ENCODE measurements at places on chromosomes 1 and 21.
A peak's percentile ranks its signal among the peaks of the same experiment; 100 is the strongest.

GRCh38 chr1:229253151-229253974 is 17.5 kb upstream of the RAB4A start:
- no peak for DNase-seq

GRCh38 chr1:160950657-160951056 is 4.0 kb downstream of the ITLN2 start:
- DNase-seq = no peak

- no peak for DNase-seq
These were observed at the start of gene TRABD2B for GRCh38 chr1:47997289-47998200. Gene TRABD2B, minus strand, starts transcription at chr1:47997385.

GRCh38 chr1:92087542-92087941 is 7.4 kb downstream of the BTBD8 start:
- peak; percentile 30 for DNase-seq

DNA sequence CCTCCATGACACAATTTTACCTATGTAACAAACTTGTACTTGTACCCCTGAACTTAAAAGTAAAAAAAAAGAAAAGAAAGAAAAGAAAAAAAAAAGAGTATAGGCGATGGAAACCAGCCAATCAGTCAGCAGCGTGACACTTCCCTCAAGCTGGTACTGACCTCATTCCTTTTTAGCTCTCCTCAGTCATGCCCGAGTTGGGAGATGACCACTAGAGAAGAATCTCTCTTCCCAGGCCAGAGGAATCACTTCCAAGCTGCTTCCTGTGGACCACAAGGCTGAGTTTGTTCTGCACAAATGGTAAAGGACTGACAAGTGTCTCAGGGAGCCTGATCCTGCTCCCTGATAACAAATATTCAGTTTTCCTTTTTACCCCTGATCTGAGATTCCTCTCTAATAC is 313.5 kb upstream of the ESRRG start:
- DNase-seq = no peak

DNA sequence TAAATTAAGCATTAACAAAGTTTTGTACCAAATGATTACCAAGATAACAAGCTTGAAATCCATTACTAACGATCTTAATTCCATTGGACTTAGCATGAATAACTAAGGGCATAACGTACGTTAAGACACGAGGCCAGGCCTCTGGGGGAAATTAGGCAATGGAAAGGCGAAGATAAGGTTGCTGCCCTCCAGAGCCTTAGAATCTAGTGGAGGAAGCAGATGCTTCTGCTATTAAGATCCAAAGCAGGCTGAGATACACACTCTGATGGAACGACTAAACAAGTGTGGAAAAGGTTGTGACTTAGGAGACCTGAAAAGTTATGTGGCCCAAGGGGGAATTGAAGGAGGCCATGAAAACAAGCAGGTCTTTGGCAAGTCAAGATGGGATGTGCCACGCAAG is 6.0 kb downstream of the AKNAD1 start:
- no peak for DNase-seq

GRCh38 chr21:16195538-16195910 is 465.7 kb downstream of the USP25 start:
- DNase-seq = peak; percentile 48

- no peak for DNase-seq
These were observed 19.9 kb upstream of the SLC35F3 start for GRCh38 chr1:233884461-233885151.

DNA sequence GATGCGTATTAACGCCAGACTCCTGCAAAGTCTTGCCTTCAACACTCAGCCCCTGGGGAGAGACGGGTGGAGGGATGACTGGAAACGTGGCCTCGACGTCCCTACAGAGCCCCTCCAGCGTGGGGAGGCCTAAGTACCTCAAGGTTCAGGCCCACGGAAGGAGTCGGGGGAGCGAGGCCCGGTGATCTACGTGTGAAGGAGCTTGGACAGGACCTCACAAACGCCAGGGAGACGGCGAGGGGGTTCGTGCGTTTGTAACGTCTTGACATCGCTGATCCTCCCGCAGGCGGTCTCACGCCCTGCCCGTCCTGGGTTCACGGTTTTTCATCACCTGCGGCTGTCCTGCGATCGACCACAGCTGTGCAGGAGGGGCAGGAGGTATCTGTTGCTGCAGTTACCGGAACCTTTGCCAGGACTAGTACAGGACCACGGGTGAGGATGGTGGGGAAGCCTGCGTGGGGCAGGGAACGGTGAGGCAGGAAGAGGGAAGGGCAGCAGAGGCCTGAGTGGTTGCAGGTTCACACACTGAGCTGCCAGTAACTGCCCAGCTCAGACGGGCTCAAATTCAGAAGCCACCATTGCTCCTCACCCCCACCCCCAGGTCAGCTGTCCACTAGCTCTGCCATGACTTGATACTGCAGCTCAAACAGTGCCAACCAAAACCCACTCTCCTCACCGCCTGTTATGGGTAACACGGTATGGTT is 889 bp upstream of the CCNL2 start:
- no peak for DNase-seq

DNA sequence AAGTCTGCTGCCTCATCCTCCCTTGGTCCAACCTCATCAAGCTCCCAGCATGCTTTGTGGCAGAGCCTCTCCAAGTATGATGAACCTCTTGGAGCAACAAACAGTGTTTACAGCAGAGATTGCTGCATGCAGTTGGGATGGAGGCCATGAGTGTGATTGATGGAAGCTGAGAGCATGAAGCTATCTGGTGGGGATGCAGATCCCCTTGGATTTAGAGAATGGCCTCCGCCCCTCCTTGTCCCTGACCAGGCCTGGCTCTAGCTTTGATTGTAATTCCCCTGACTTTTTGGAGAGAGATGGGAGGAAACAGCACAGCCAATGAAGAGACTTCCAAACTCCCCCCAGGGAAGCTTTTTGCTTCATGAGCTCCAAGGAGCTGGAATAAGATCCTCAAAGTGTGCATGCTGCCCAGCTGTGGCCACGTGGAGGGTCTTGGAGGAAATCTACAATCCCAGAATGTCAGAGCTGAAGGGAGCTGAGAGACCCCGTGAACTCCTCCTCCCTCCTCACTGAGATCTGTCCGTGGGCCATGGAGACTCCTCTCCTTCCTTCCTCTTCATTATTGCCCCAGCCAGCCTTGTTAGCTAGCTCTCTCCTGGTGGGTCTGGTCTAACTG is 165.3 kb upstream of the USP24 start:
- DNase-seq = no peak

GRCh38 chr1:202216691-202217090 is 23.1 kb downstream of the LGR6 start:
- DNase-seq = no peak

DNA sequence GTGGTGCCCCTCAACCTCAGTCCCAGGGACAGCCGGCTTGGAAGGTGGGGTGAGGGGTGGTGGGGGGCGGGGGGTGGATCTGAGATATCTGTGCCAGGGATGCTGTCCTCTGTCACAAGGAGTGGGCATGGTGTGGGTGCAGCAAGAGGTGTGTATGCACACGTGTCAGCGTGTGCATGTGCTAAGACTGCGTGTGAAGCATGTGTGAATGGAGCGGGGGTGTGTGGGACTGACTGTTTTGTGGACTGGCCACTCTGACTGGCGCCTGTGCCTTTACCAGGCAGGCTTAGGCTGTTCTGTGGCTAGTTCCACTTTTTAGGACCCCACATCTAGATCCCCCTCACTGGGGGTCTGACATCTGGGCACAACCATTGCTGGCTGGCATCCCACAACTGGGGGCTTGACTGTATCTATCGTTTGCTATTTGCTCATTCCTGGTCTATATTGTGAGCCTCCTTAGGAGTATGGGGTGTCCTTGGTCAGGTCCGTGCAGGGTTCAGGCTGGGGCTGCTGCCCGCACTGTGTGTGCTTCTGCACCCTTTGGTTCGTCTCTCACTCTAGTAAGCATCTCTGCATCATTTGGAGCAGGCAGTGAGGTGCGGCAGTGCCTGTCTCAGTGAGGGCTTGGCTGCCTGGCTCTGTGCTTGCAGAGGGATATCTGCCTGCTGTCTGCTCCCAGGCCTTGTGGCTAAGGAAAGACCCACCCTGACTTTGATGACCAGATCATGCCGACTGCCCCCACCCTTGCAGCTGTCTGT is 1.9 kb downstream of the AMPD2 start:
- DNase-seq = no peak

DNA sequence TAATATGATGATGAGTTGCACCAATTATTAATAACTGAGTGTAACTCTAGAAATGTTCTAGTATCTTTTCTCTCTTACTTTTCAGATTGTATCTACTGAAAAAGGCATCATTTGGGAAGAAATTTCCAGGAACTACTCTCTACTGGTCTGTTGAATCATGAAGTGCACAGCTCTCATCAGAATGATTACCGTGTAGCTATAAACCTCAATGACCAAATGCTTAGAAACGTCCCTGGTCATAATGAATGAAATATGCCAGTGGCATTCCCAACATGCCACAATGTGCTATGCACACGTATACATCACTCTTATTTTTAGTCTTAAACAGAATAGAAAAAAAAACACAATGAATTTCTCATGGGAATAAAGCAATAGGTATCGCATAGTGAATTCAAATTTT is 534.3 kb upstream of the OLFM3 start:
- peak; percentile 2 for DNase-seq

DNA sequence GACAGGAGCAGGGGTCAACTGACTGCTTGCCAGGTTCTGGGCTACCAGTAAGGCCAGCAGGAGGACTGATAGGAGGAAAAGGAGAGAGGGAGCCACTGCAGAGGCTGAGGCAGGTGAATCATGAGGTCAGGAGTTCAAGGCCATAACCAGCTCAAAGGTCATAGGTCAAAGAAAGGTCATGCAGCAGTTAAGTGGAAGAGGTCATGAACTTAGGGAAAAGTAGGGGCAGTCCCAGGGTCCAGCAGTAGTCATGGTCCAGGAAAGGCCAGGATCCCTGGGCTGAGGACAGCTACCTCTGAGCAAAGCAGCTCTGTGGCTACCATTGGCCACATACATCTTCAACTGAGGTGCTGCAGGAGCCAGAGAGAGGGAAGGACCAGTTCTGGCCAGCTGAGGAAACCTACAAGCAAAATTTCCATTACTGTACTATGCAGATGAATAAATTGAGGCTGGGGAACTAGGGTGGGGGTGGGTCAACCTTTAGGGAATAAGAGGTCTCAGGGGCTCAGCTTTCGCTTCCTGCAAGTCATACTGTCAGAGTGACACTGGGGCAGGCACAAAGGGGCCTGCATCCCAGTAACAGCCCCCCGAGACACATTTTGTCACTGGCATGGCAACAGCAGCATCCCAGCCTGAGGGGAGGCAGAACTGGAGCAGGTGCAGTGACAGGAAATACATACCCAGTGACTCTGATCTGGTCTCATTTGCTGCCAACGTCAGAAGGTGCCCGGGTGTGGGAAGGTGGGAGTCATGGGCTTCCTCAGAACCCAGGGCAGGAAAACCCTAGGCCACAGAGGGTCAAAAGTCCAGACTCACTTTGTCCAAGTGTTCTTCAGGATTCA is 5.2 kb upstream of the INPP5B start:
- no peak for DNase-seq

DNA sequence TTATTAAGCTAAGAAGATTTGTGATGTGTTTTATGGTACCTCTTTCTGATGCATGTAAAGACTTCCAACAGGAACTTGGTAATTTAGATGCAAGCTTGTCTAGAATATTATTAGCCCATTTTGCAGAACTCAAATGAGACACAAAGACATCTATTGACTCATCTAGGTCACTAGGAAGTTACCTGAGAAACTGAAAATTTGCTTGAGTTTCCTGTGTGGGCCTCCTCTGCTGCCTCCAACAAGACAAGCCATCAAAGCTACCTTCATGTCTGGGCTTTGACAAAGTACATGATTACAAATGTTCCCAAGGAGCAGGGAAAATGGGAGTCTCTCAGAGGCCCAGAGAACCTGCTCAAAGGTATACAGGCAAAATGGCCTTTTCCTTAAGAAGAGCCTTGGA is 5.6 kb downstream of the RUNX1 start:
- DNase-seq = no peak

DNA sequence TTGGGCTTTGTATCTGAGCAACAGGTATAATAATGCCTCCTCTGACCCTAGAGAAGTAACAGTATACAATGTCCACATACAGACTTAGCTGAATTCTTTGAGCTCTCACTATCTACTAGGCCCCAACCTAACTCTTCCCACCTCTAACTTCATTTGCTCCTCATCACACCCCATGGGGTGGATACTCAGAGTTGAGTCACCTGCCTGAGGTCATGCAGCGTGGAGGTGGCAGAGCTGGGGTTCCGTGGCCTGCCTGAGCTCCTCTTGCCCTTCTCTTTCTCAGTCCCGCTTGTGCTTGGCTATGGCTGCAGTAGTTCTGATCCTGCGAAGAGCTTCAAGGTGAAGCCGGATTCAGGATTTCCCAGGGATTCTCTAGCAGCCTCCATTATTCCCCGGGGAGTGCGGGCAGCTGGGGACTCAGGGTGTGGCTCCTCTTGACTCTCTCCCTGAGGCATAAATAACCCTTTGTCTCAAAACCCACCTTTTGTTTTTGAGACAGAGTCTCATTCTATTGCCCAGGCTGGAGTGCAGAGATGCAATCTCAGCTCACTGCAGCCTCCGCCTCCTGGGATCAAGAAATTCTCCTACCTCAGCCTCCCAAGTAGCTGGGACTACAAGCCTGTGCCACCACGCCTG is 29.9 kb upstream of the ACTL8 start:
- DNase-seq = no peak

DNA sequence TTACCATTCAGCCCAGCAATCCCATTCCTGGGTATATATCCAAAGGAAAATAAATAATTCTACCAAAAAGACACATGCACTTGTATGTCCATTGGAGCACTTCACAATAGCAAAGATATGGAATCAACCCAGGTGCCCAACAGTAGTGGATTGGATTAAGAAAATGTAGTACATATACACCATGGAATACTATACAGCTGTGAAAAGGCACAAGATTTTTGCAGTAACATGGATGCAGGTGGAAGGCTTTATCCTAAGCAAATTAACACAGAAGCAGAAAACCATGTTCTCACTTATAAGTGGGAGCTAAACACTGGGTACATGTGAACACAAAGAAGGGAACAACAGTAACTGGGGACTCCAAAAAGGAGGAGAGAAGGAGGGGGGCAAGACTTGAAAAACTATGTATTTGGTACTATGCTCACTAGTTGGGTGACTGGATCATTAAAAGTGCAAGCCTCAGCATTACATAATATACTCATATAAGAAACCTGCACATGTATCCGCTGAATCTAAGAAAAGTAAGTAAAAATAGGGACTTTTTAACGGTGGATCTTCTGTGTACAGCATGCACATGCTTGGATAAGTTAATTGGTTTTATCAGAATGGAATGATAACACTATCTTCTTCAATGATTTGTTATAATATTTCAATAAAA is 3.9 kb upstream of the SHCBP1L start:
- DNase-seq = no peak

DNA sequence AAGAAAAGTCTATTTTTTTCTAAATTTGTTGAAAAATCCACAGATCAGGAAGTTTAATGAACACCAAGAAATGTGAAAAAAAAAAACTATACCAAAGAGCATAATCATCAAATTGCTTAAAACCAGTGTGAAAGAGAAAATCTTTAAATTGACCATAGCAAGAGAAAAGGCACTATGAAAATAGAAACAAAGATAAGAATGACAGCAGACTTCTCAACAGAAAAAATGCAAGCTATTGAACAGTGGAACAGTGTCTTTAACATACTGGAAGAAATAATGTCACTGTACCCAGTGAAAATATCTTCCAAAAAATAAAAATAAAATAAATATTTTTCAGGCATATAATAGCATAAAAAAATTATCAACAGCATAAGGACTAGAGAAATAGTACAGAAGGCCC is 243.0 kb upstream of the GJB5 start:
- DNase-seq = no peak

GRCh38 chr1:157691285-157691920 is 9.2 kb downstream of the FCRL3 start:
- DNase-seq = peak; percentile 3

Measured in brain microvascular endothelial cell (primary cell).